ENCODE measurements at places on chromosomes 3 and 15.

- no peak for DNase-seq
These were observed 394.6 kb downstream of the ZNF385D start for GRCh38 chr3:21356402-21356801.

DNA sequence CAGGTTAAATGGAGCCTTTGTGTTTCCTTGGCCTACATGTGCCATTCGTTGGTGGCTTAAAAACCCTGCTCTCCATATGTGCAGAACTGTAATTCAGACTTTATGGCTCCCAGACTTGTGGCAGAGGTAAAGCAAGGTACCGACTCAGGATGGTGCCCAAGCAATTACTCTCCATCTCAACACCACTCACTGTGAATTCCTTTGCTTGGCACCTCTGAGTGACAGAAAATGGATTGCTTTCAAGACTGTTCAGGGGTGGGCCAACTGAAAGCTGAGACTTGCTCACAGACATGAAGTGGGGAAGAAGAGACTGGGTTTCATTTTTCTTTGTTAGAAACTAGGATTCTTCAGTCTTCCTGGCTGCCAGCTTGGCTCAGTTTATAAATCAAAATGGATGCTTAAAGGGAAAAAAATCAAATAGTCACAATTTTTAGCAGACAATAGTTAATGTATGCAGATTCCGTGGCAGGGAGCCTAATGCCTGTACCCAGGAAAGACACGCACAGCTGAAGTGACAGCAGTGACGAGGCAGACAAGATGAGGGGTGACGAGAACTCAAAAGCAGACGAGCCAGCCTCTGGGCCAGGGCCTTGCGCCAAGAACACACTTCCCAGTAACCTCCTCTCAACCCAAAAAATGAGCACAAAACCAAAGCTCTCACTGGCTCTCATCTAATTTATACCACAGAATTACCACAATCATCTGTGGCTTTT is 207.9 kb upstream of the SLC2A2 start:
- no peak for DNase-seq

GRCh38 chr3:69313251-69313650 is 72.6 kb downstream of the FRMD4B start:
- DNase-seq = no peak

DNA sequence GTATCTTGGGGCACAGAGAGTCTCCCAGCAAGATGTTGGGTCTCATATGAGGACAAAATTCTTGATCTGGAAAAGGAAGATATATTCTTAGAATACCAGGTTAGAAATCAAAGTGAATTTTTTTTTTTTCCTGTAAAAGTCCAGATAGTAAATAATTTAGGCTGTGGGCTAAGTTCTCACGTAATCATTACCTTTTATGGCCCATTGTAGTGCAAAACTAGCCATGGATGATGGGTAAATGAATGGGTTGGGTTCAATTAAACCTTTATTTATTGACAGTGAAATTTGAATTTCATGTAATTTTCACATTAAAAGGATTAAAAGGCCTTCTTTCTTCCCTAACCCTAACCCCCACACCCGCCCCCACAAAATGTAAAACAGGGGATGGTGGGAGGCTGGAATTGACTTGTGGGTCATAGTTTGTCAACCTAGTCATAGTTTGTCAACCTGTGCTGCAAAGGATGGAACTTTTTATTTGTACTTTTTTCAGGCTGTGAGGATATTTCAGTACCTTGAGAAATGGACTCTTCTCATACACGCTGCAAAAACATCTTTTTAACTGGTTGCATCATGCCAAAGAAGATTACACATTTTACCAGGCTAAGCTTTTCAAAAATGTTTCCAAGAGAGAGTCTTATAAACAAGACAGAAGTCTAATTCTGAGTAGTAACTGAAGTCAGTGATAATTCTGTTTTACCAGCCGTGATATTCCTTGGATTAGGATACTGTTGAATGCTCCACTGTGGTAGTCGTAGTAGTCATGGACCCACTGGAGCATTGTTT is 138.8 kb downstream of the AKAP13 start:
- no peak for DNase-seq

DNA sequence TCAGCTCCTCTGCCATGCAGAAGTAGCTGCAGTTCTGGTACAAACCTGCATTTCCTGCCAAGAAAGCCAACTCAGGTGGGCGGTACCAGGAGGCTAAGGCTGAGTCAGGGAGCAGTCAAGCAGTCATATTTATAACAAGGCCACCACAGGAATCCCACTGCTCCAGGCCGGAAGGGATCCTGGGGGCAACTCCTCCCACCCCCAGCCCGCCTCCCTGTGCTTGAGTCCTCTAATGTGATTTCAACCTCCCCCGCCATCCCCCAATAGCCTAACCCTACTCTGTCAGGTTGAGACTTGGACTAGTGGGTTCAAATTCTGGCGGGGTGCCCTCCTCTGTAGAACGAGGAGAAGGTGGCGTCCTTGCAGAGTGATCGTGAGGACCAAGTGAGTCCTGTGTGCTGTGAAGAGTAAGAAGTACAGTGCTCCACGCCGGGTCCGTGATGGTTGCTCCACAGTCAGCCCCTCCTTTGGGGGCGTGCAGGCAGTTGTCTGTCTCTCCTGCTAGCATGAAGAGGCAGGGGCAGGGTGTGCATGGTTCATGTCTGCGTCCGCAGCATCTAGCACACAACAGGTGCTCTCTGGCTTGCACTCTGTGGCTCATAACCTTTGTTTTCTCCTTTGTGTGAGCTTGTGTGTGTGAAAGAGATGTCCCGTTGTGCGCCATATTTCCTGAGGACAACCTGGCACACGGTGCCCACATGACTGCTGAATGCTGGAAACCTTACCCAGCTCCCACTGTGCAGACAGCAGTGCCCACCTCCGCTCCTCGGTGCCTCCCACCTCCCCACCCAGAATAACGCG is 78.3 kb downstream of the SMAD6 start:
- no peak for DNase-seq
